ENCODE measurements at places on chromosomes 12 and 14.

DNA sequence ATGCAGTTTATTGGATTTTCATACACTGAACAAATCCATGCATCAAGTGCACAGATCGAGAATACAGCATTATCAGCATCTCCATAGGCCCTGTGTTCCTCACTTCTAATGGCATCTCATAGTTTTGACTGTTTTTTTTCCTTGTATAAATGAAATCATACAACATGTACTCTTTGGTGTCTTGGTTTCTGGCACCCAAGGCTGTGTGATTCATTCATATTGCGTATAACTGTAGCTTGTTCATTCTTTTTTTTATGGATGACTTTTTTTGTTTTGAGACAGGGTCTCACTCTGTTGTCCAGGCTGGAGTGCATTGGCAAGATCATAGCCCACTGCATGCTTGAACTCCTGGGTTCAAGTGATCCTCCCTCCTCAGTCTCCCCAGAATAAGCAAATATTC, 14.3 kb downstream of the RASSF8 start:
- no peak for DNase-seq

DNA sequence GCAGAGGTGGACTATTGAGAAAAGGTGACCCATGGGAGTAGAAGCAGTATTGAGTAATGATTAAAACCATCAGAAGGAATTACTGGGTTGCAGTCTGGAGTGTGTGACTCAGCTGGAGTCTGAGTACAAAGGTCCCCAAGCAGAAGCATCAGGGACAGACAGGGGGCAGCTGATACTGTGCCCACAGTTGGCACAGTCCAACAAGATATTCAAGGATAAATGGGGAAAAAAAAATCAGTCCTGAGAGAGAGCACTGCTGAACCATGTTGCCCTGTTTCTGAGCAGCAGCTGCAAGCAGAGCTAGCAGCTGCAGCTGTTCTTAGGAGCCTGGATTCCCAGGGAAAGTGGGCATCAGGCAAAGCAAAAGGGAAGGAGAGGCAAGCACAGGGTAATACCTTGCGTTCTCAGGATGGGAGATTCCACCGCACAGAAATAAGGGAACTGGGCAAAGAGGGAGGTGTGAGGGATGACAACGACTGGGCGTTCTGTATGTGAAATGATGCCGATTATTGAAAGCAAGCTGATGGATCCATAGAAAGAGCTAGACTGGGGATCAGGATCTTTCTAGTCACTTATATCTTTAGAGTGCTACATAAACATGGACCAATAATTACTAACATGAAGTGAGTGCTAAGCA, 17.7 kb downstream of the NEUROD4 start:
- DNase-seq, result no peak

GRCh38 chr14:61695695-61696527, 598 bp downstream of the HIF1A start:
- DNase-seq, result peak; percentile 80

- no peak for DNase-seq
Measured at GRCh38 chr12:851913-852312, 97.6 kb downstream of the RAD52 start.

- DNase-seq, result no peak
Measured at GRCh38 chr14:72957213-72957612, 30.9 kb downstream of the DCAF4 start.

GRCh38 chr14:29601616-29602015, 326.0 kb downstream of the PRKD1 start:
- no peak for DNase-seq

DNA sequence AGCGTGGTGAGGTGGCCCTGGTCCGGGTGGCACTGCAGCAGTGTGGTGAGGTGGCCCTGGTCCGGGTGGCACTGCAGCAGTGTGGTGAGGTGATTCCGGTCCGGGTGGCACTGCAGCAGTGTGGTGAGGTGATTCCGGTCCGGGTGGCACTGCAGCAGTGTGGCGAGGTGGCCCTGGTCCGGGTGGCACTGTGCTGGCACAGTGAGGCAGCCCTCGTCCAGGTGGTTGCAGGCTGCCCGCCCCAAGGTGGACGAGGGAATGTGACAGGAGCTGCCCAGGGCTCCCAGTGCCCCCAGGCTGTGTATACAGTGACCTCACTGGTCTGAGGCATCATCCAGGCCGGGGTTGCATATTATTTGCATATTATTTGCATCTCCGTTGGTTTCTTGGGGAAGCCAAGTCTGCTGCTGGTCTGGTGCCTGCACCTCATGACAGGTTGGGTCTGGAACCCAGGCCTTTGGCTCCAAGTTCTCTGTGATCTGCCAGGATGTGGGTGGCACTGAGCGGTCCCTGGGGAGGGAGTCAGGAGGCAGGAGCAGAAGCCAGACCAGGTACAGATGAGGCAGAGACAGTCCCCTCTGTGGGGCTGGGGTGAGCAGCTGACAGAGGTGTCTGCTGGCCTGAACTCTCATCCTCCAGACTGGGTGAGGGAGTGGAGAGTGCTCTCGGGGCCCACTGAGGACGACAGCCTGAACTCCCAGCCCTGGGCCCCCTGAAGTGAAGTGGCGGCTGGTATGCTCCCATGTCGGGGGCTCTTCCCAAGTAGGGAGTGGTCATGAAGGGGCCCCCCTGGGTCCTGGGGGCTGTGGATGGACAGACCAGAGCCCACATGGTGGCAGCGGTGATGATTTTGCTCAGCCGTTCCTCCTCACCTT, 79.3 kb downstream of the KIF26A start:
- DNase-seq, result no peak

DNA sequence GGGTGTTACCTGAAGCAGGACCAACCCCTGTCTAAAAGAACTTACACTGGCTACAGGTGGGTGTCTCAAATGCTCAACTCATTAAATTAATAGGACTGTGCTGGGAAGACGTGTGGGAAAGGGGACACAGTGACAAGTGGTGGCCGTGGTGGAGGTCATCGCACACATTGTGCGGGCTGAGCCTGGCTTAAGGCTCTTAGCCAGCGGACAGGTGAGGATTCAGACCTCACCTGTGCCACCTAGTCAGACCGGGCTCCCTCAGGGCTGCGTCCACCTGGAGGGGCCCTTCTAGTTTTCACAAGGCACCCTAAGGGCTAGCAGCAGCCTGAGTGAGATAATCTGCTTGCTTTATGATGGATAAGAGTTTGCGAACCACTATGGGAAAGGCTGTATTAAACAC, 125.2 kb upstream of the FKBP4 start:
- DNase-seq, result no peak

DNA sequence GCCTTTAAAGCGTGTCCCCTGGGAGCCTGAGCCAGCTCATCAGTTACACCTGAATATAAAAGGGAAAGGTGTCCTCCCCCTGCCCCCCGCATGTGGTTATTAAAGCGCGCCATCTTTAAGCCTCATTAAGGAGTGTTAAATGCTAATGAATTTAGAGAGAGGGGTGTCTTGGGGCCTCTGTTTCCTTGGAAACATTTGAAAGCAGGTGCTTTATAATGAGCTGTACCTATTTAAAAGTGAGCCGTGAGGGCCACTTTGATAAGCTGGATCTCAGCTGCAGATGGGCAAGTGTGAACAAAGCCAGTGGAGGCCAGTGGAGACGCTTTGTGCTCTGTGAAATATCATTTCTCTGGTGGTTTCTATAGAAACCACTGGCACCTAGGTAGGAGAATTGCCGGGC, 84.0 kb downstream of the BEGAIN start:
- DNase-seq, result no peak

GRCh38 chr14:52153939-52154338, 85.1 kb upstream of the NID2 start:
- DNase-seq, result no peak

- no peak for DNase-seq
Measured at GRCh38 chr14:49581209-49582112, 4.7 kb downstream of the RPS29 start.

DNA sequence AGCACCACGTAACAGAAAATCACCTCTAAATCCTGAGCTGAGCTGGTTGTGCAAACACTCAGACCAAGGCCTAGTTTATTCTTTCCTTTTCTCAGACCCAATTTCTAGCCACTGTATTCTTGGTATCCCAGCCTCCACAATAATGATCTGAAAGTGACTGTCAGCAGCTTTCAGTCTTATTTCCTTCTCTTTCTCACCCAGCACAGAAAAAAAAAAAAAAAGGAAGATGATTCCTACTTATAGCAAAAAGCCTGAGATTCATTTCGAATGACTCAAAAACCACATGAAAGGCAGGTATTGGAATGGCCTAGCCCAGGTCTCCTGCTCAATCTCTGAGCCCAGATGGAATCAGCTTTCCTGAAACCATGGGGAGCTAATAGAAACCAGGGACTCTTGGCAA, 298.6 kb upstream of the PPFIA2 start:
- DNase-seq, result no peak

DNA sequence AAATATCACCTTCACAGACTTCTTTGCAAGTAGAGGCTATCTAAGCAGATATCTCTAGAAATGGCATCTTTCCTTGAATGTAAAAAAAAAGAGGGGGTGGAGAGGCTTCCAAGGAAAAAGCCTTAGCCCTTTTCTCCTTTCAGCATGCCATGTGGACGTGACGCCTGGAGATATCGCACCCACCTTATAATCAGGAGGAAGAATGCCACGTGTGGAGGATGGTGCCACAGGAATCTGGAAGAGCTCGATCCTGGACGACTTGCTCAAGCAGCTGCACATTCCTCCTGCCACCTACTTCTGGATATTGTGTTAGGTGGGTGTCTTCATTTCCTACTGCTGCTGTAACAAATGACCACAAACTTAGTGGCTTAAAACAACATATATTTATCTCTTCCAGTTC, 203.6 kb downstream of the NUAK1 start:
- DNase-seq, result no peak

DNA sequence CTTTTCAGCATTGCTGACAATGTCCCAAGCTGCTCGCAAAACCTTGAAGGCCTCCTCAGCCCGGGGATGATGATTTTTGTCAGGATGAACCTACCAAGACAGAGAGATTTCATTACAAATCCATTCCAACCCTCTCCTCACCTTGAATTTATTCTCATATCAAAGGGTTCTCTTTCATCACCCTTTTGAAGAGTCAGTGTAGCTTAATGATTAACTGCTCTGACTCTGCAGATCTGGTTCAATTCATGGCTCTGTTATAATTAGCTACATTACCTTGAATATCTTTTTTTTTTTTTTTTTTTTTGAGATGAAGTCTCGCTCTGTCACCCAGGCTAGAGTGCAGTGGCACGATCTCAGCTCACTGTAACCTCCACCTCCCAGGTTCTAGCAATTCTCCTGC, 5.6 kb downstream of the ORMDL2 start:
- DNase-seq, result no peak

GRCh38 chr14:102066041-102066451, 20.8 kb downstream of the HSP90AA1 start:
- no peak for DNase-seq

- no peak for DNase-seq
Measured at GRCh38 chr14:37970696-37971095, 237.0 kb upstream of the SSTR1 start.

GRCh38 chr12:16330560-16330959, 16.9 kb upstream of the MGST1 start:
- no peak for DNase-seq

DNA sequence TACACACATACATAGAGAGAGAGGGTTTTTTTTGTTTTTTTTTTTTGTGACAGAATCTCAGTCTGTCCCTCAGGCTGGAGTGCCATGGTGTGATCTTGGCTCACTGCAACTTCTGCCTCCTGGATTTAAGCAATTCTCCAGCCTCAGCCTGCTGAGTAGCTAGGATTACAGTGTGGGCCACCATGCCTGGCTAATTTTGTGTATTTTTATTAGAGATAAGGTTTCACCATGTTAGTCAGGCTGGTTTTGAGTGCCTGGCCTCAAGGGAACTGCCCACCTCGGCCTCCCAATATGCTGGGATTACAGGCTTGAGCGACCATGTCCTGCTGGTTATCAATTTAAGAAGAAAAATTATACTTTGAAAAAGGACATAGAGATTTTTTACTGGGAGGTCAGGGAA, 710.6 kb downstream of the SLC6A15 start:
- no peak for DNase-seq

GRCh38 chr12:5497329-5498053, 65.6 kb downstream of the NTF3 start:
- no peak for DNase-seq

GRCh38 chr12:90489141-90489540, 465.8 kb downstream of the CCER1 start:
- DNase-seq, result no peak
